ENCODE measurements at places on chromosomes 5 and 9.
A peak's percentile ranks its signal among the peaks of the same experiment; 100 is the strongest.

DNA sequence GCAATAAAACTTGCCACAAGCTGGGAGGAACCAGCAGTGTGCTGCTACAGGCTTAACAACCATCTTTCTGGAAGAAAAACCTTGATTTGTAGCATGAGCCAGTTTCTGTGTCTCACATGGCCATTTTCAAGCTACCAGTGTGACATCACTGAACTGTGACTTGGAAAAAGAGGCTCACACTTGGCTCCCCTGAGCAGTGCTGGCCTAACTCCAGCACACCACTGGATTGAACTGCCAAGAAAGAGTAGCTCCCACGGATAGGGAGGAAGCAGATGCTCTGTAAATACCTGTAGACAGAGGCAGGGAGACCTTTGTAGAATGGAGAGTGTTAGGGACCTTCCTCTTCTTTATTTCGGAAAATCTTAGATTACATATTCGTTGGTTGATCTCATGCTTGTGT is 197.9 kb downstream of the SH3GL2 start:
- no peak for DNase-seq

DNA sequence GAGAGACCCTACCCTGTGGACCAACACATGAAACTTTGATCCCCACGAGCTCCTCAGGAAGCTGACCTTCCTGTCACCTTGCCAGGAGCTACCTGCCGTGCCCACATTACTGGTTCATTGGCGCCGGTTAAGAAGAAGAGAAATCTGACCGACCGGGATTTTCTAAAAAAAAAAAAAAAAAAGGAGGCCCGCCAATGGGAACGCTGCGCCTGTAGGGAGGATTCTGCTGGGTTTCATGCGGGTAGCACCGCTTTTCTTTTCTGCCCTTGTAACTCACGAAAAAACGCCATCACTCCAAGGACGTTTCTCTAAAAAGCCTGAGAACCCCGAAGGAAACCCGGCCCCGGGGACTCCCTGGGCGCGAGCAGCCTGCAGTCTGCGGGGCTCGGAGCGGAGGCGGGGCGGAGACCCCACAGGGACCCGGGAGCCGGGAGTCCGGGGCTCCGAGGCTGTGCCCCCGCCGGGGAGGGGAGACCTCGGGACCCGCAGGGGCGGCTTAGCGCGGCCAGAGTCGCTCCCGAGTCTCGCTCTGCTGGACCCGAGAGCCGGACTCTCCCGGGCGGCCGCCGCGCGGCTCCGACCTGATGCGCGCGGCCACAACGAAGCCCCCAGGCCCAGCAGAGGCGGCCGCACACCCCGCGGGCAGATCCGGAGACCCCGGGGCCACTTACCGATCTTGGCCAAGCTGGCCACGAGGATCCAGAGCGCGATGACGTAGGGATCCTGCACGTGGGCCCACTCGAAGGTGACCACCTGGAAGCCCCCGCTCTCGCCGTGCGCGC is 617 bp downstream of the SLC9A3 start:
- DNase-seq: no peak

GRCh38 chr9:136694163-136694871 is 7.1 kb upstream of the AGPAT2 start:
- DNase-seq: peak; percentile 58

DNA sequence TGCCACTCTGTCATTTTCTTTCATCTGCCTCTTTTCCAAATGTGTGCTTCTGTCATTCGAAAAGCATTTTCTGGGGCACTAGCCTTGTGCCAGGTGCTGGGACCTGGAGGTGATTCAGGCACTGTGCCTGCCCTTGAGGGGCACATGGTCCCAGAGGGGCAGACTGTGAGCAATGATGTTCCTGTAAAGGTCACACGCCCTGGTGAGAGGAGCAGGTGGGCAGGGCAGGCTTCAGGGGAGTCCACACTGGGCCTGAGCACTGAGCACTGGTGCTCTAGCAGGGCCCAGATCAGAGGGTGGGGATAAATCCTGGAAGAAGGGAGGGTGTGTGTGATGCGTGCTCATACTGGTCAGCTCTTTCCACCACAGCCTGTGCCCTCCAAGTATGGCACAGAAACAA is 77.8 kb downstream of the COL15A1 start:
- no peak for DNase-seq

- DNase-seq: no peak
These were observed 397.5 kb downstream of the DTWD2 start for GRCh38 chr5:118590806-118591205.

- no peak for DNase-seq
These were observed 145.3 kb downstream of the MACROH2A1 start for GRCh38 chr5:135253601-135254178.

DNA sequence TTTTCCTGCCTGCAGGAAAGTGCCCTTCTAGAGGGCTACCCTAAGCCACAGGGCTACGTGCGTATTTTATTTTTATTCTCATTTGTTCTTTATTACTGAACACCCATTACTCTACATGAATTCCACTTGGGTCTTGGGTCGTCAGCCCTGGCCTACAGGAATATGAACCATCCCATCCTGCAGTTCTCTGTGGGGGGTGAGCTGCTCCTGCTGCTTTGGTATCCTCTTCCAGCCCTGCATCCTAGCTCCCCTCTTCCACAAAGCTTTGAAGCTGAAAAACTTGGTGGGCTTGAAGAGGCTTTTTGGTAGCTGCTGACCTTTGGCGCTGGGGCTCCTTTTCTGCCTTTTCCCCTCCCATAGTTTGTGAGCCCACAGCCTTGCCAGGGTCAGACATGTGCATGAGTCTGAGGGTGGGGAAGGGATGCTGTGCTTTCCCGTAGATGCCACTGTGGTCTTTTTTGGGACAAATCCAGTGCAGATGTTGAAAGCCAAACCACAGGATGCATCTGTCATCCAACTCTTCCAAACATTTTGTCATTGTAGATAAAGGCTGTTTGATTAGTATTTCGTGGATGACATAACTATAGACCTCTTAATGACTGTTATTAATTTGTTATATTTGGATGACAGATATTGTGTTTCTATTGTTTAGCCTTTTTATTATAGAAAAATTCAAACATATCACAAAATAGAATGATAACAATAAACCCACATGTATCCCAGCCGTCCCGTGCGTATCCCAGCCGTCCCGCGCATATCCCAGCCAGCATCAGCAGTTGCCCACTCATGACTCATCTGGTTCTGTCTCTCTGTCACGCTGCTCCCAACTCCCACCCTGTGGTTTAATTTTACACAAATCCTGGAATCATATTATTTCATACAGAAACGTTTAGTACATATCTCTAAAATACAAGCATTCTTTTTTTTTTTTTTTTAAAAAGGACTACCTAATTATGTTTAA is 43.9 kb downstream of the SLC46A2 start:
- DNase-seq: no peak

Data from KBM-7 (cell line).